SK-N-DZ (cell line): ENCODE measurements at places on chromosomes 6 and 20.
A peak's percentile ranks its signal among the peaks of the same experiment; 100 is the strongest.

DNA sequence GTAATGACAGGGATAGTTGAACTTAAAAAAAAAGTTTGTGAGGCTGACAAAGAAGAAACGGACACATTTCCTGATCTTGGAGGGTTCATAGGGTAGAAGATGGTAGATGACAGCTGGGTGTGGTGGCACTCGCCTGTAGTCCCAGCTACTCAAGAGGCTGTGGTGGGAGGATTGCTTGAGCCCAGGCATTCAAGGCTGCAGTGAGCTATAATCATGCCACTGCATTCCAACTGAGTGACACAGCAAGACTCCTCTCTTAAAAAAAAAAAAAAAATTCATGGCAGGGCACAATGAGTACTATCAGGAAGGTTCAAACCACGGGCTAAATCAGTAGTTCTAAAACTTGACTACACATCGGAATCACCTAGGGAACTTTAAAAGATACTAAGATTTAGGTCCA, 2.0 kb upstream of the MICA start:
- no peak for DNase-seq

DNA sequence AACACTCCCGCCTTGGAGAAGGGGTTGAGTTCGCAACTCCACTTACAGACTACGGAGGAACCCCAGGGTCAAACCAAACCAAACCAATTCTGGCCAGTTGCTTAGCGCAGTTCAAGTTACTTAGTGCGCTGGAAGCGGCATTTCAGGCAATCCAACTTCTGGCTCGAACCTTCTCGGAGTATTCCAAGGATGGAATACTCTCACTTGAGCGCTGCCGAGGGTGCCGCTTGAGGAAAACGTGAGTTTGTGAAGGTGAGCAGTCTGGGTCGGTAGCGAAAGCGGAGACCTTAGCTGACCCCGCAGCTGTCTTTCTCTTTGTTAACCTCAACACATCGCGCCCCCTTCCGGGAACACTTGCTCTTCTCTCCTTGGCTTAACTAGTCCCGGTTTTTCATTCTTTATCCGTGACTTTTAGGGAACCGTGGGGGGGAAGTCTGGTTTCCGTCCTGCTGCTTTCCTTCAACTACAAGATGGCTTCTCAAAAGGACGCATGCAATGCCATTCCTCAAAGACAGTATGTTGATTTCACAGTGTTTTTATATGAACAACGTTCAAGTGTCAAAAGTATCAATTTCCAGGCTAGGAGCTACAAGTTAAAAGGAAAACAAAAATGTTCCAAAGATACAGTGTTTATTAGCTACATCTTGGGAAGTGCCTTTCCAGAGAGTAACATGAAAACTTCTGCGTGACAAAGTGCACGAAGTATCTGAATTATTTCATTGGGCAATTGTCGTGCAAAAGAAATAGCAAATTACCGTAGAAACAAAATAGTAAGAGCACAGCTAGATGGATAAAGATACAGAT, 741 bp upstream of the PNISR start:
- DNase-seq = peak; percentile 97

DNA sequence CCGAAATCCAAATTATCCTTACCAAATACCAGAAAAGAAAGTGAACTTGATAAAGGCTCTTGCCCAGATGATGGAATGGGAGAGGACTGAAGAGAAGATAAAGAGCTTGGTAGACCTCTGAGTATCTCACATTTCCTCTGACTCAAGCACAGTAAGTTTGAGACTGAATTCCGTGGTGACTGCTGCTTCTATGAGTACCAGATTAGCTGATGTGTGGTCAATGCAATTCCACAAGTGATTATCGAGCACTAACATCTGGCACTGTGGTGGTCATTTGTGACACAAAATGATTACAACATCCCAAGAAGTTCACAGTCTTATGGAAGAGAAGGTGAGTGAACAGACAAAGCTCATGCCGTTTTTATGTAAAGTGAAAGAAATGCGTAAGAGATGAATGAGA, 2.6 kb upstream of the RPS6KA2 start:
- no peak for DNase-seq

DNA sequence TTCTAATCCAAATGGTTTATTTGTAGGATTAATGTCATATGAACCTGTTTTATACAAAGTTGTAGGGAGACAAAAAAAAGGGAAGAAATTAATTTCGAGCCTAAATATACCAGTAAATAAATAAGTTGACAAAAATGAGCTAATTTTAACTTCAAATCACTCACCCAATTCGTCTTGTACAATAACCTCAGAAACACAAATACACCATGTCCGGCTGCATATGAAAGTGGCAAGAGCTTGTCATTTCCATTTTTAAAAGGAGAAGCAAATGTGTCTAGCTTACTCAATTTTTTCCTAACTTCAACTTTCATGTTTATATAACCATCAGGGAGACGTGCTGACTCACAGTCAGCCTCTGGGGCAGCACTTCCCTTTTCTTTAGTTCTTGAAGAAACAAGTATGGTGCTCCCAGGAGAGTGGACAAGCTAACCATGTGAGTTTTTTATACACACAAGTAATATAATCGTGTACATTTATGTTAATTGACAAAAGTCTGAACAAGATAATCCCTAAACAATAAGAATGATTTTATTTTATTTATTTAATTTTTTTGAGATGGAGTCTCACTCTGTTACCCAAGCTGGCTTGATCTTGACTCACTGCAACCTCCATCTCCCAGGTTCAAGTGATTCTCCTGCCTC, 55.5 kb upstream of the SGK1 start:
- DNase-seq = no peak

- DNase-seq = no peak
Measured at GRCh38 chr20:63093966-63094766, 87.4 kb upstream of the BHLHE23 start.

GRCh38 chr6:6564154-6564553, 24.4 kb upstream of the LY86 start:
- no peak for DNase-seq

- no peak for DNase-seq
Measured at GRCh38 chr6:15518057-15518456, 144.8 kb downstream of the DTNBP1 start.

- DNase-seq = no peak
Measured at GRCh38 chr6:159440349-159440748, 252.7 kb downstream of the SOD2 start.

- DNase-seq = no peak
Measured at GRCh38 chr6:156816505-156816904, 39.3 kb downstream of the ARID1B start.

GRCh38 chr6:113416170-113416569, 441.0 kb upstream of the MARCKS start:
- DNase-seq = no peak

GRCh38 chr6:159169557-159170332, 545 bp downstream of the FNDC1 start:
- DNase-seq = no peak

- no peak for DNase-seq
Measured at GRCh38 chr6:6840831-6841291, 252.3 kb downstream of the LY86 start.

GRCh38 chr6:134605034-134605433, 287.1 kb upstream of the SGK1 start:
- DNase-seq = no peak

DNA sequence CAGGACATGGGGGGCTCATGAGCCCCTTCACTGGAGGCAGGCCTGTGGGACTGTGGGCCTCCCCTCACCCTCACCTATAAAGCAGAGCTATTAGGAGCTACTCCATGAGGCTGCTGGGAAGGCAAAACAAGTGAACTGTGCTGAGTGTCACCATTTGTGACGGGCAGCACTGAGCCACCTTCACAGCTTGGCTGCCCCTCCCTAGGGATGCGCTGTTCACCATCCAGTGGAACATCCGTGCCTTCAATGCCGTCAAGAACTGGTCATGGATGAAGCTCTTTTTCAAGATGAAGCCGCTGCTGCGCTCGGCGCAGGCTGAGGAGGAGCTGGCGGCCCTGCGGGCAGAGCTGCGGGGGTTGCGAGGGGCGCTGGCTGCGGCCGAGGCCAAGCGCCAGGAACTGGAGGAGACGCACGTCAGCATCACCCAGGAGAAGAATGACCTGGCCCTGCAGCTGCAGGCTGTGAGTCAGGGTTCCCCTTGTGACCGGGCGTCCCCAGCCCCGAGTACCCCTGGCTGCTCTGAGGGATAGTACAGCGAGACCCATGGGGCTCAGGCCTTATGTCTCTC, 38.4 kb downstream of the MYH7B start:
- no peak for DNase-seq

DNA sequence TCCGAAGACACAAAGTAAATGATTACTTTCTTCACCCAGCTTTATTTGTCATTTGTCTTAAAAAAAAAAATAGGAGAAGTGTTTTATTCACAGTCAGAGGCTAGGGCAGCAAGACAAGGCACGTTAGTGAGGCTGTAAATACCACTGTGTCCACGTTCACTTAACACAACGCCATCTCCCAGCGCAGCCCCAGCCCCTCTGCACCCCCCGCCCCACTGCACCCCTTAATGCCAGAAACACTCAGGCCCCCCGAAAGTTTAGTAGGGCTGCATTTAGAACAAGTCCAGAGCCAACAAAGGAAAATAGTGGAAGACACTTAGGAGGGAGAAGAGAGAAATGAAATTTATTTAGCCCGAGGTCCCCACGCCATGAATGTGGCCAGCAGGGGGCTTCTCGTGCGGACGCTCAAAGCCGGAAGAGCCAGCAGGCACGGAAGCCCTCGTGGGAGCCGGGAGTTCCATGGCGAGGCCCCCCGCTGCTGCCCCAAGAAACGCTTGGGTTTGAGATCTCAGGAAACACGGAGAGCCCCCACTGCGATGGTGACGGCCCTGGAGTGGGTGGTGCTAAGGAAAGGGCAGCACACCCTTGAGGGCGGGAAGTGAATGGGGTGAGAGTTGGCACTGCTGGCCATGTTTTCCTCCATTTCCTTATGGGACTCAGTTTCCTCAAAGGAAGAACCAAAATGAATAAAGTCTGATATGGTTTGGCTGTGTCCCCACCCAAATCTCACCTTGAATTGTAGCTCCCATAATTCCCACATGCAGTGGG, 50.2 kb downstream of the IYD start:
- no peak for DNase-seq

DNA sequence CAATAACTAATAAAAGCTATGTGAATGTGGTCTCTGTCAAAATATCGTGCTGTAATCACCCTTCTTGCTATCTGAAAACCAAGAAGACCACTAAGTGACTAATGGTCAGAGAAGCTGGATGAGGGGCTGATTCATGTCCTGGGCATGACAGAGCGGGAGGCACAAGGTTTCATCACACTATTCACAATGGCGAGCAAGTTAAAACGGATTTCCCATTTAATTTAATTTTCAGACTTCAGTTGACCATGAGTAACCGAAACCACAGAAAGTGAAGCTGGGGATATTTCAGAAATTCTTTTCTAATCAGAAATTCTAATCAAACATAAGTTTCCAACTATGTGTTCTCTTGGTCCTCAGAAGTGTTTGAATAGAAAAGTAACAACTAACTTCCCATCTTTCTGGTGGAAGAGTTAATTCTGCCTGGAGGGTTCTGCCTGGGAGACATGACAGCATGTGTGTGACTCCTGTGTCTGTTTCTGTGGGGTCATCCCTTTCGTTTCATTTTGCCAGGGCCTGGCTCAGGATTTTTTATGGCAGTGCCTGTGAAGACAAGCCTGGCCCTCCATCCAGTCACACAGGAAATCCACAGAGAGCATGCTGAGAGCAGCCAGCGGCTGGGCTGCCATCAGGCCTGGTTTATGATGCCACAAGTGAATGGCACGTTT, 98.9 kb downstream of the FAM120B start:
- no peak for DNase-seq

GRCh38 chr6:64680446-64680845, 1026.6 kb downstream of the EYS start:
- no peak for DNase-seq

GRCh38 chr6:144481527-144481926, 196.4 kb downstream of the UTRN start:
- DNase-seq = no peak

DNA sequence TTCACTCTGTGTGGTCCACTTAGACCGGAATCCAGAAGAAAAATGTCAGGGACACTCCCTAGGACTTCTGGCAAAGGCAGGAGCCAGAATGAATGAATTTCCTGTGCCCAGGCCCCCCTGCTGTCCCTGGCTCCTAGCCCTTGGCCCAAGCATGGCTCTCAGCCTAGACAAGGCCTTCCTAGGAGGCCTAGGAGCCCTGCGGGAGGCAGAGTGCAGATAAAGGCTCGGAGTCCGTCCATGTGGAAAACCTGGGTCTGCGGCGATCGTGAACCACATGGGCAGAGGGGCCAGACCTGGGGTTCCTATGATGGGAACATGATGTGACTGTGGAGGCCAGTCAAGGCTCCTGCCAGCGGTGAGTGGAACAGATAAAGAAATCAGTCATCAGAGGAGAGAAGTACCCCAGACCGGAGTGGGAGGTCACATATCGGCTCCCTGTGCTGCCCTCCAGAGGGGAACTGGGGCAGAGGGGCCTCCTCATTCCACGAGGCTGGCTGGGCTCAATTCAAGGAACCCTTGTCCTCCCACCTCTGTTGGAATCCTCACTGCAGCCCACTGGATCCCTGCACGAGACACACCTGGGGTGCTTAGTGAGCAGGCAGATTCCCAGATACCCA, 5.9 kb upstream of the VSTM2L start:
- peak; percentile 74 for DNase-seq

GRCh38 chr6:137472641-137473137, 21.5 kb downstream of the OLIG3 start:
- DNase-seq = no peak

GRCh38 chr6:53868626-53869025, 73.8 kb downstream of the LRRC1 start:
- DNase-seq = peak; percentile 43
